Left ventricle myocardium inferior (tissue), 1 donor: ENCODE measurements at places on chromosomes 16 and 17. TPM values are rescaled to one million over a fixed set of nuclear protein-coding genes. Genes with fewer than 3 reads are reported as not detected.

RAD51D gene
- total RNA-seq: 4.6 TPM

MT1E gene
- 126 TPM for total RNA-seq

HS3ST6 gene
- total RNA-seq: not detected

NECAB2 gene
- 0.69 TPM for total RNA-seq

SCGB1C2 gene
- not detected for total RNA-seq

SP6 gene
- total RNA-seq: 0.16 TPM

- no peaks in the 10 kb centered on the region for H3K4me1 ChIP-seq
- peaks cover 90% of the 10 kb centered on the region for H3K27me3 ChIP-seq
- no peak for DNase-seq
- no peaks in the 10 kb centered on the region for H3K36me3 ChIP-seq
- H3K27ac ChIP-seq: no peak overlapping the region
- H3K4me3 ChIP-seq: no peak overlapping the region
Measured at GRCh38 chr17:79341222-79341780, 266.7 kb downstream of the ENGASE start.

DNA sequence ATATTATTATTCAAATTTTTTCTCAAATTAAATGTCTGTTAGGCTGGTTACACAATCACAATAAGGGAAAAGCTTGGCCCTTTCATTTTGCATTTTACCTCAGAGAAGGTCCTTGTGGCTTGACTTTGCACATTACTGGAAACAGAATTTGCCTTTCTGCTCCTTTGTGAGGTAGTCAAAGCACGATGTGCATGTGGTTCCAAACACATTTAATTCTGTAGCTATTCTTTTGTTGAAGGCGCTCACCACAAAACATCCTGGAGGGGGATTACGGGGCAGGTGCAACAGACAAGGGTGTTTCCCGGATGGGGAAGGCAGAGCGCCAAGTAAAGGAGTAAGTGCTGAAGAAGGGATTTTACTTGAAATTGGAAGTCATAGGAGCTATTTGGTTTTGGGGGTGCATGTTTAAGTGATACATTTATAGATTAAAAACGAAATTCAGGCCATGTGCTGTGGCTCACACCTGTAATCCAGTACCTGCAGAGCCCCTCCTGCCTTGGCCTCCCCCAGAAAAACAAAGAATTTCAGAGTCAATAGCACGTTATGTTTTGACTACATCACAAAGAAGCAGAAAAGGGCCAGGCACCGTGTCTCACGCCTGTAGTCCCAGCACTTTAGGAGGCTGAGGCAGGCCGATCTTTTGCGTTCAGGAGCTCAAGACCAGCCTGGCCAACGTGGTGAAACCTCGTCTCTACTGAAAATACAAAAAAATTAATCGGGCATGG is 31.2 kb upstream of the TENT4B start:
- DNase-seq: no peak
- H3K4me1 ChIP-seq: no peaks in the 10 kb centered on the region
- H3K27ac ChIP-seq: no peak overlapping the region
- no peaks in the 10 kb centered on the region for H3K36me3 ChIP-seq
- H3K4me3 ChIP-seq: no peak overlapping the region

GRCh38 chr17:41324180-41325075 is 8.9 kb upstream of the KRTAP17-1 start:
- DNase-seq: no peak
- no peak overlapping the region for H3K4me3 ChIP-seq
- peaks cover 41% of the 10 kb centered on the region for H3K27me3 ChIP-seq
- no peak overlapping the region for H3K27ac ChIP-seq
- H3K4me1 ChIP-seq: no peaks in the 10 kb centered on the region

DNA sequence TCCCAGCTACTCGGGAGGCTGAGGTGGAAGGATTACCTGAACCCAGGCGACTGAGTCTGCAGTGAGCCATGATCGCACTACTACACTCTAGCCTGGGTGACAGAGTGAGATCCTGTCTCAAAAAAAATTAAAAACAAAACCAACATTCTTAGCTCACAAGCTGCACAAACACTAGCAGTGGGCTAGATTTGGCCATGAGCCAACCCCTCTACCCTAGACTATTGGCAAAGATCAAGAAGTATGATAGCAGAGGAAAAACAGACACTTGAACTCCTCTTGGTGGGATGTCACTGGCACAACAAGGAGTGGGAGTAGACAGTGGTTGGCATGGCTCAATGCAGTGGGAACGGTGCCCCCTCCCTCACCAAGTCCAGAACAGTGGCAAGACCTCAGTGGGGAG is 19.6 kb upstream of the RIPOR1 start:
- no peak overlapping the region for H3K4me3 ChIP-seq
- H3K27ac ChIP-seq: no peak overlapping the region
- DNase-seq: no peak

GRCh38 chr16:19240494-19240893 is 45.0 kb upstream of the CLEC19A start:
- no peak overlapping the region for H3K27ac ChIP-seq
- DNase-seq: no peak
- H3K27me3 ChIP-seq: no peaks in the 10 kb centered on the region
- no peaks in the 10 kb centered on the region for H3K4me1 ChIP-seq

- H3K4me1 ChIP-seq: peaks cover 27% of the 10 kb centered on the region
- H3K4me3 ChIP-seq: no peak overlapping the region
- DNase-seq: no peak
- H3K36me3 ChIP-seq: peaks cover 13% of the 10 kb centered on the region
- H3K27ac ChIP-seq: no peak overlapping the region
Measured at GRCh38 chr16:1832838-1833454, 5.9 kb downstream of the FAHD1 start.

GRCh38 chr16:5971924-5972323 is 874.3 kb upstream of the EEF2KMT start:
- H3K36me3 ChIP-seq: no peaks in the 10 kb centered on the region
- no peaks in the 10 kb centered on the region for H3K27me3 ChIP-seq
- no peak for DNase-seq
- no peak overlapping the region for H3K4me3 ChIP-seq
- no peaks in the 10 kb centered on the region for H3K4me1 ChIP-seq

DNA sequence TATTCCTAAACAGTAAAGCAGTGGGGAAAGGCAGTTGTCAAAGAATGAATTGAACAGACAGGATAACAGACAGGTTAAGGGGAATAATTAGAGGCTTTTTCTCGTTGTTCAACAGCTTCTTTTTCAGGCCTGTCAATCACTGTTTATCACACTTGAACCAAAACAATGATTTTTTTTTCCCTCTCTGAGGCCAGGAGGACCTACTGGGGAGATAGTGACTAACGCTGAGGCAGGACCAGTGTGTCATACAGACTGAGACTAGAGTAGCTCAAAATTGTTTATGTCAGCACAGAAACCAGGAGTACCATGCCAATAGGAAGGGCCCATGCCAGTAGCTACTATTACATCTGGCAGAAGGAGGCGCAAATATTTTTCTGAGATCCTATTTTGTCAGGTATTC is 41.3 kb upstream of the NLK start:
- no peak for DNase-seq
- H3K27ac ChIP-seq: no peak overlapping the region
- no peaks in the 10 kb centered on the region for H3K36me3 ChIP-seq
- H3K4me3 ChIP-seq: no peak overlapping the region
- H3K4me1 ChIP-seq: peaks cover 6% of the 10 kb centered on the region

GRCh38 chr16:68265078-68265920 is 973 bp downstream of the SLC7A6 start:
- H3K36me3 ChIP-seq: peaks cover 21% of the 10 kb centered on the region
- peak overlapping the region; percentile 80 for H3K4me3 ChIP-seq
- H3K4me1 ChIP-seq: peaks cover 87% of the 10 kb centered on the region
- no peaks in the 10 kb centered on the region for H3K27me3 ChIP-seq

- H3K27ac ChIP-seq: peak overlapping the region; percentile 89
- H3K4me1 ChIP-seq: peaks cover 39% of the 10 kb centered on the region
- H3K36me3 ChIP-seq: peaks cover 7% of the 10 kb centered on the region
- DNase-seq: peak; percentile 97
Measured at GRCh38 chr17:83051396-83052240, 27.8 kb upstream of the METRNL start.

- H3K36me3 ChIP-seq: peaks cover 12% of the 10 kb centered on the region
- no peak for DNase-seq
- H3K27ac ChIP-seq: no peak overlapping the region
- no peak overlapping the region for H3K4me3 ChIP-seq
- H3K27me3 ChIP-seq: no peaks in the 10 kb centered on the region
Measured at GRCh38 chr16:85632709-85633437, 19.8 kb downstream of the GSE1 start.

- H3K4me3 ChIP-seq: no peak overlapping the region
- DNase-seq: no peak
- peaks cover 12% of the 10 kb centered on the region for H3K27me3 ChIP-seq
- no peaks in the 10 kb centered on the region for H3K36me3 ChIP-seq
- no peaks in the 10 kb centered on the region for H3K4me1 ChIP-seq
Measured at GRCh38 chr17:51445946-51446345, 185.6 kb downstream of the UTP18 start.

DNA sequence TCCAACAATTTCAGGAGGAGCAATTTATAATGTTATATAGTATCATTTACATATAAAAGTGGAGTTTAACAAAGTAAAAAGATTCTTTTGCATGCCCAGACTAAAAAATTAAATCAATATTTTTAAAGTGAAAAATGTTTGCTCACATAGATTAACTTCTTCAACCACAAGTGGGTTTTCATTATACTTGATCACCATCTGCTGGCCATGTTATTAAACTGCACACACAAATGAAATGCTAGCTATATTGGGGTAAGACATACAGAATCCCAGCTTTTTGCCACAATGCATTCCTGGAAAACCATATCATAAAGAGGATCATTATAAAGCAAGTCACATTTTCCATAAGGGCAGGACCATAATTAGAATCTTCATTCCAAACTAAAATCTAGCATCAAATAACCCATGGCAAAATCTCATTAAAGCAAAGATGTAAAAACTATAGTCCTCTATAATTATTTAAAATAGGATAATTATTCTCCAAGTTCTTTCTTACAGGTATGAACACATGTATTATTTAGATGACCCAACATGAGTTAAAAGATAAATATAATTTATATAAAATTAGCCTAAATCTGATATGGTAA is 26.3 kb downstream of the CEP112 start:
- H3K4me1 ChIP-seq: peaks cover 7% of the 10 kb centered on the region
- no peak overlapping the region for H3K4me3 ChIP-seq
- no peak overlapping the region for H3K27ac ChIP-seq
- H3K36me3 ChIP-seq: peaks cover under 1% of the 10 kb centered on the region

GRCh38 chr17:75820094-75821080 is 23.8 kb downstream of the UNC13D start:
- no peaks in the 10 kb centered on the region for H3K27me3 ChIP-seq
- peaks cover 38% of the 10 kb centered on the region for H3K4me1 ChIP-seq
- H3K36me3 ChIP-seq: peaks cover 94% of the 10 kb centered on the region
- no peak overlapping the region for H3K27ac ChIP-seq
